Neural crest cell (in vitro differentiated cells): ENCODE measurements at places on chromosomes 7 and 10.

- no peak for DNase-seq
These were observed 15.6 kb upstream of the SH3PXD2A start for GRCh38 chr10:103871006-103871405.

GRCh38 chr10:299969-300368 is 164.7 kb downstream of the ZMYND11 start:
- no peak for DNase-seq

DNA sequence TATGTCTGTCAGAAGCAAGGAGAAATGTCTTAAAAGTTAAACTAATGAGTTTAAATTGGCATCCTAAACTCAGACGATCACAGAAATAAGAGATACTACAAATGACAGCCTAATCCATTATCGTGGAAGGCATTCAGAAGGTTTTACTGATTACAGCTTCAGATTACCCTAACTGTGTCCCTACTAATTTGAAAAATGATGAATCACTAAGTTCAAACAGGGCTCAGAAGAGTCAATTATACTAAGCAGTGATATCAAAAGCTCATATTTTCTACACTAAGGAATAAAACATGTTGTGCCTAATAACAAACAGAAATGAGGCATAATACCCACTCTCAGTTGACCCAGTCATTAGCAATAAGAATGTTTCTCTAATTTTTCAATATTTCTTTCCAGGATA is 152.0 kb upstream of the NRBF2 start:
- no peak for DNase-seq

GRCh38 chr7:129793506-129794310 is 159.1 kb downstream of the UBE2H start:
- DNase-seq, result no peak

GRCh38 chr10:130438861-130439260 is 302.7 kb downstream of the GLRX3 start:
- no peak for DNase-seq

- DNase-seq, result peak; percentile 88
These were observed 132.6 kb upstream of the PODXL start for GRCh38 chr7:131688738-131689661.

DNA sequence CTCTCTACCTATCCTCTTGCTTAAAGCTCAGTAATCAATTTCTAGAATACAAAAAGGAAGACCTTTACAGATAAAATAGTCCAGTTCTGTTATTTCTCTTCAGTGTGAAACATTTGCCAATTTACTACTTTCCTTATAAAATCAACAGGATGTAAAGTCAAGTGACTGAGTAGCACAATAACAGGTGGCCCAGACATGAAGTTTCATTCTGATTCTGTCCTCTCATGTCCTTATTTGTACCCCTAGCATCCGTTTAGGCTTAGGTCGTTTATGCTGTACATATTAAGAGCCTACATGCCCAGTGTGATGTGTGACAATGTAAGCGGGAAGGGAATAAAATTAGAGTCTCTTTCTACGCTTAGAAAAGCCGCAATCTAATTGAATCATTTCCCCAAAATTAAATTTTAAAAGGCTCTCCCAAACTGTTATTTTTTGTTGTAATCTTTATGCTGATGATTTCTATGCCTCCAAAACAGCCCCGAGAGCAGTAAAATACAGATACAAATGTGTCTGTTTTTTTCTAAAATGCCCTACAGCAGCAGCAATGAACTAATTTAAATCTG is 29.1 kb downstream of the EPC1 start:
- no peak for DNase-seq

GRCh38 chr10:69405221-69405620 is 11.5 kb downstream of the TACR2 start:
- no peak for DNase-seq

DNA sequence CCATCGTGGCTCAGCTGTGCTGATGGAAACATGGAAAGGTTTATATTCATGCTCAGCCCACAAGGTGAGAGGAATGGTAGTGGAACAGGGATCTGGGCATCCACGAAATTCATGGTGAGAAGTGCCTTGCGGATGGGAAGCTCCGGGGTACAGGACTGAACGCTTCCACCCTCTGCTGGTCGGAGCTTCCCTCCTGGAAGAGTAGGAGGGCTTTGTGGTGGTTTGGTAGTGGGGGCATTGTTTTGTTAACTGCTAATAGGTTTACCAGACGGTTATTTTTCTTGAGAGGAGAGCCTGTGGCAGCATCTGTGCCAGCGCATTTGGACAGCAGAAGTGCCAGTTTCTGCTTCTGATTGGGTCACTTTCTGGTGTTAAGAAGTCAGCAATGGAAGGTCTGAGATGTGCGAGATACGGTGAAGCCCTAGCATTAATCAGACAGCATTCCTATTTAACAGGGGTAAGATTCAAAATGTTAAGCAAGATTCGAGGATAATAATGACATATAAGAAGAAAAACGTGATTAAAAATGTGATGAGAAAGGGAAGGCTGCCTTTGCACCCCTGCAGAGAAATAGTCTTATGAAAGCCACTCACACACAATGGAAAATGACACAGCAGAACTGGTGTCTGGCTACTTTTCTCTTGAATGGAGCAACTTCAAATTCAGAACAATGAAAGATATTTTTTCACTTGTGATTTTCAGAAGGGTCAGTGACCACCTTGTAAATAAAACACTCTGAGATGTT is 17.7 kb downstream of the ABCA13 start:
- DNase-seq, result no peak

GRCh38 chr7:19121977-19122588 is 4.6 kb upstream of the TWIST1 start:
- DNase-seq, result no peak

DNA sequence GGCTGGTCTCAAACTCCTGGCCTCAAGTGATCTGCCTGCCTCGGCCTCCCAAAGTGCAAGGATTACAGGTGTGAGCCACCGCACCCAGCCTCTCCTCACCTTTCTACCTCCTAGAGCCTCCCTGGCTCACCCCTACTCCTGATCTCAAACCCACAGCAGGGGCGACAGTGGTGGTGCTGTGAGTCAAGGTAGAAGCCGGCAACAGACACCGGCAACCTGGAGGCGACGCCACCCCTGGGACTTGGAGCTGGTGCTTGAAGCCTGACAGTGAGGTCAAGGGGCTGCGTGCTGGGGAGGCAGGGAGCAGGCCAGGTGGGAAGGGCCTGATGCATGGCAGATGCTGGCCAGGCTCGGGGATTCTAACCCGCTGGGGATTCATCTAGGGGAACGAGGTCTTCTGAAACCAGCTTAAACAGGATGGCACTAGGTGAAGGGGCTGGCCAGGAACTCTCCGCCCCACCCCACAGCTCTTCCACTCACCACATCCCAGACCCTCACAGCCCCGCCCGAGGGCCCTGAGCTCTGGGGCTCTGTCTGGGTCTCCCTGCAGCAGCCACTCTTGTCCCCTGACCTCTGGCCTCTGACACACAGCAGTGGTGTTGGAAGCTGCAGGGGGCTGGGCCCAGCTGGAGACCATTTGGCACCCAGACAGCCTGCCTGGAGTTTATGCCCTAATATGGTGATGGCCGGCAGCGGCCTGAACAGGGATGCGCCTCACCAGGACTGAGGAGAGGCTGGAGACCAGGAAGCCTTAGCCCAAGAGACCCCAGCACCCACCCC is 16.4 kb downstream of the KCNH2 start:
- DNase-seq, result no peak
